ENCODE measurements at places on chromosomes 5 and 9.
A peak's percentile ranks its signal among the peaks of the same experiment; 100 is the strongest.

DNA sequence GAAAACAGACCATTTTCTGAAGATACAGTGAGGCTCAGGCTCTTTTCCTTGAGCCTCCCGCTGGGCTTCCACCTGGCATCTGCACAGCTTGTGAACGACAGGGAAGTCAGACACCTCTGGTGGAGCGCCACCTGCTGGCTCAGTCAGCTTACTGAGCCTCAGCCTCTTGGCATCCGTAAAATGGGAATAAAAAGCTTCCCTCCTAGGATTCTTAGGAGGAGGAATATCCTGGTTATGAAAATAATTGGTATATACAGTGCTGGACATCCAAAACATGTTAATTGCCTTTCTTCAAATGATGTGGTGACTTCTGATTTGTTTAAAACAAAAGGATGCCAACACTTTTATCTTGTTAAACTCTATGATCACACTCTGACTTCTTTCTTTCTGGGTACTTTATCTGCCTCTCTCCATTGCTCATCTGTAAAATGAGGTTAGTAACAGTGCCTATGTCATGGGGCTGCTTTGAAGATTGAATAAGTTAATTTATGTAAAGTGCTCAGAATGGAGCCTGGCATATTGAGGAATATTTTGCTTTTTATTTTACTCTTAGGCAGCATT lies 67.5 kb downstream of the MAMDC2 start:
- peak; percentile 77 for DNase-seq

DNA sequence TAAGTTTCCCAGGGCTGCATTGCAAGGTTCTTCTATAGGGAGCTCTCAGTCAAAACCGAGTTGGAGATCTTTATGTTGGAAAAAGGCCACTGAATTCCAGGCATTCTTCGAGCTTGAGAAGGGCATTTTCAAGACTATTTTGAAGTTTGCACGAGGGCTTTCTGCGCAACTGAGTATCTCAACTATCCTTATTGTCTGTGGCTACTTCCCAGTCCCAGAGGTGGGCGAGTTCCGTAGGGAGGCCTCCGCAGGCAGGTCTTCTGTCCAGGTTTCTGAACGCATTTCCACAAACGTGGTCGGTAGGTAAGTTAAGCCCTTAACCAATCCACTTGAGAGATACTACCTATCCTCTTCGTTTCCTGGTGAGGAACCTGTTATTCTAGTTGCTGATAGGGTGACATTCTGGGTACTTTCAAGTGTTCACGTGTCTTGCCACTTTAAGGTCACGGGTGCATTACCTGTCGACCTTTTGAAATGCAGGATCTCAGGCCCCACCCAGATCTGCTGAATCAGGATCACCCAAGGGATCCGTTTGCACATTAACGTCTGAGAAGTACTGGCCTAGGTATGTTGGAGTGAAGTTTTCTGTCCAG lies 51.4 kb upstream of the TJP2 start:
- no peak for DNase-seq

GRCh38 chr5:107359916-107360234 lies 310.9 kb downstream of the EFNA5 start:
- no peak for DNase-seq

DNA sequence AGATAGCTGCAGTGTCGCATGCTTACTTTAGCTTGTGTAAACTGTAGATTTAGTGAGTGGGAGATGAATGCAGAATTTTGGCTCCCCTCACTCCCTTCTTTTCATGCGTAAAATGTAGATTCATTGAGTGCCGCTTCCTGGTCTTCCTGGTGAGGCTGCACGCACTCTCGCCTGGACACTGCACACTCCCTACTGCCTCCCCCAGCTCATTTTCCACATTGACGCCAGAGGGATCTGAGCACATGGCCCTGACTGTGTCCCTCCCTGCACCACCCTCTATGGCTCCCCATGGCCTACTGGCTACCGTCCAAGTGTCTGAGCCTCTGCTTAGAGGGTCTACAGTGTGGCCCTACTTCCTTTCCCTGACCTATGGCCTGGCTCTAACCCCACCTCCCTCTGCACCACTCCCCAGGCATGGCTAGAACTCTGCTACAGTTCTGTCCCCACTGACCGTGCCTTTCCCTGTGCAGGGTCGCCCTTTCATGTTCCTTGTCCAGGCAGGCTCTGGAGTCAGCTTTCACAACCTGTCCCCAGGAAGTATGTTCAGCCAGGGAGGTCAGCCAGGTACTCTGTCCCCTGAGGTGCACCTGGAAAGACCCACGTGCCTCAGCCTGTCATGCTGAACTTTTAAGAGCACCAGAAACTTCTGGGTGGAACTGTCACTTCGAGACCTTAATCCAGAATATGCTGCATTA lies 160.6 kb downstream of the COL23A1 start:
- DNase-seq: no peak

DNA sequence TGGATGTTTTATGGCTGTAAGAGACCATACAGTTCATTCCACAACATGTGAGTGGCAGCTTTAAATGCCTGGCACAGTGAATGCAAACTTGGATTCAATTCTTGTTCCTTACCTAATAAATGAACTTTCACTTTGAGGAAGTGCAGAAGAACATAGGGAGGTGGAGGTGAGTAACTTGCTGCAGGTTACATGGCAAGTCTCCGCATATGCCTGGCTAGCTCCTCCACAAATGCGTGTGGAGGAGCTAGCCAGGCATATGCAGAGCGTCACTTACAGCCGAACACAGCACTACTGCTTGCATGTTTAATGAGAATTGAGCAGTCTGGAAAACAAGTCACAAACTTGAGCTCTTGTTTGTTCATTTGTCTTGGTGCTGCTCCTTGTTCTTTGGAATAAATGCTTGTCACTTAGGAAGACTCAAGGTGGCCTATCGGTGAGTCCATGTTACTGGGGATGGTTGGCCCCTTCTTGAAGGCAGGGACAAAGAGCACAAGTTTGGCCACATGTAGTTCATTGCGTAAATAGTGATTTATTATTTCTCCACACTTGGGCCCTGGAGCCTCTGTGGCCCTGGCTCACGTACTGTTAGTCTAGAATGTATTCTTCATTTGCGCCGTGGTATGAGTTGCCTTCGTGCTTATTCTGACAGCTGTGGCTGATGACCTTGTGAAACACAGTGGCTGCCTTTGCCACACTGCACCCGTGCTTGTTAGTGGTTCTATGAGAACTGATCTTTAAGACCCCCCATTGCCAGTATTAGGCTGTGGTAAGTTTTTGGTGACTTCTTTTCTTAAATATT lies 3.1 kb downstream of the ISOC1 start:
- no peak for DNase-seq

DNA sequence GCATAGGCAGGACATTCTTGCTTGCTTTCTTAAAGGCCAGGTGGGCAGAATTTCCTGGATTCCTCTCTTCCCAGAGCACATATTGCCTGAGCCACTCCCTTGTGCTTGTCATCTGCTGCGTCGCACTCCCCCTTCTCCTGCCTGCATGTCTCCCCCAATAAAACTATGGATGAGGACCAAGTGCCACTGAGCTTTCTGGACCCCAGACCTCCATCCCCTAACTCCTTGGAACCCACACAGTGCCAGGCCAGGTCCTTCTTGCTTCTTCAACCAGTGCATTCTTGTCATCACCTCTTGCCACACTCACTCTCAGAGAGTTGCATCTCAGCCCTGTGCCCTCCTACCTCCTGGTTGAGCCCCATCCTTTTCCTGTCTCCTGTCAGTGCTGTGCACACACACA lies 157.9 kb upstream of the PANK3 start:
- no peak for DNase-seq

DNA sequence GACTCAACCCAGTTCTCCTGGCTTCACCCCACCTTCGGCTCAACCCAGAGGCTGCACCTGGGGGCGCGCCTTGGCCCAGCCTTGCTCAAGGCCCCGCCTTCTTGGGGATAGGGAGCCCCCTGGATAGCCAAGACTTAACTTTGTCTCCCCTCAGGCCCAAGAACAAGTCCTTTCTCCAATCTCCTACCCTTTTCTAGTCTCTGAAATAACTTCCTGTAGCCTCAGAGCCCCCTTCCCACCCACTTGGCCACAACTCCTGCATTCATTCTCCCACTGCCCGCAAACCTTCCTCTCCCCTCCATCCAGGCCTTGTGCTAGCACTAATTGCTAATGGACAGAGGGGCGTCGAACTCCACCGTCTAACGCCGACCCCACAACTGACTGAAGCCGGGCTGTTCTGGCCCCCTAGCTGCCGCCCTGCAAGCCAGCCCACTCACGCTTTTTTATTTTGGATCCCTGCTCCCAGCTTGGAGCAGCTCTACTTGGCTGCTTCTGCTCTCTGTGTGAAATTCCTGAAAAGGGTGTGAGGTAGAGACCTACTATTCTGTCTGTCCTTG lies 579 bp upstream of the ASTN2 start:
- no peak for DNase-seq

DNA sequence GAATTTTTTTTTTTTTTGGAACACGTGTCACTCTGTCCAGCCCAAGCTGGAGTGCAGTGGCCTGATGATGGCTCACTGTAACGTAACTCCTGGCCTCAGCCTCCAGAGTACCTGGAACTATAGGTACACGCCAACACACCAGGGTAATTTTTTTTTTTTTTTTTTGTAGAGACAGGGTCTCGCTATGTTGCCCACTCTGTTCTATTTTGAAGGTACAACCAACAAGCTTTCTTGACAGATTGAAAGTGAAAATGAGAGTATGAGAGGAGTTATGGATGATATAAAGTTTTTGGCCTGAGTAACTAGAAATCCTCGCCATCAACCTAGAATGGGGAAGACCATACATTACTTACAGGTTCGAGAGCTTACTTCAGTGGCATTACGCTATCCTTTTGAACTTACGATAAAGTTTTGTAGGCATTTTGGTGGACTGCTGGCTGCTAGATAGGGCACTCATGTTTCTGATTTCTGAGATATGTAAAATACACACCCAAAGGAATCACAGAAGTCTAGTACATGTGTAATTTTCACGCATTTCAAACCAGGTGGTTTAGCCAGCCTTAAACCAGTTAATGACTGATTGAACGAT lies 806 bp upstream of the CDC42SE2 start:
- no peak for DNase-seq

- DNase-seq: no peak
These were observed 31.1 kb upstream of the SLC6A3 start for GRCh38 chr5:1476181-1476966.

GRCh38 chr5:134964359-134965270 lies 3.1 kb upstream of the CATSPER3 start:
- DNase-seq: no peak

DNA sequence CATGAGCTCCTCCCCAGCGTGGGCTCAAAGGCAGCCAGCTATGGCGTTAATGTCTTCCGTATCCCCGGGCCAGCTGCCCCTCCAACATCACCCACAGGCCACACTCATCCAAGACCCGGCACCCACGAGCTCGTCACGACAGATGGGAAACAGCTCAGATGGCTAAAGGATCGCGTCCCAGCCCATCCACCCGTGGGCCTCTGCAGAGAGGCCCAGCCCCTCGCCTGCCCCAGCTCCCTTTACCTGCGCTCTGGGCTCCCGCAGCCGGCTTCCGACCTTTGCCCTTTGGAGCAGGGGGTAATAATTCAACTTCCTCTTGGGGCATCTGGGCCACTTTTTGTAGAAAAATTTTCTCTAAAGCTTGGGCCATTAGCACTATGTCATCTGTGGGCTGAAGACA lies 16.5 kb downstream of the BRD3 start:
- no peak for DNase-seq

GRCh38 chr9:5947912-5948311 lies 57.2 kb downstream of the MLANA start:
- no peak for DNase-seq

DNA sequence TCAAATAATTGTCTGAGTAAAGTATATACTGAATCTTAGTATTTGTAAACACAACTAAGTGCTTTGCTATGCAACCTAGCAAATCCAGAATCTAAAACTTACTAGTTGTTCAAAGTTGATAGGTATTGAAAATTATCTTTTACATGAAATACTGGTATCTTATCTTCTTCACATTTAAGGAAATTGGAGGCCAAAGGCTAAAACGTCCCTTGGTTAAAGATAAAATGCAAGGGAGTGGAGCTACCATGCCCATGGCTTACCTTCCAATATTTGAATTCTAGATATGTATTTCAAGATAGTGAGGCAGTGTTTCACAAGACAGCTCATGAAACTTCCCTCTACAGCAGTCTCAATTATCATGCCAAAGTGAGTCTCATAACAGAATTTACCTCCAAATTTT lies 373.5 kb downstream of the KIAA0825 start:
- no peak for DNase-seq

DNA sequence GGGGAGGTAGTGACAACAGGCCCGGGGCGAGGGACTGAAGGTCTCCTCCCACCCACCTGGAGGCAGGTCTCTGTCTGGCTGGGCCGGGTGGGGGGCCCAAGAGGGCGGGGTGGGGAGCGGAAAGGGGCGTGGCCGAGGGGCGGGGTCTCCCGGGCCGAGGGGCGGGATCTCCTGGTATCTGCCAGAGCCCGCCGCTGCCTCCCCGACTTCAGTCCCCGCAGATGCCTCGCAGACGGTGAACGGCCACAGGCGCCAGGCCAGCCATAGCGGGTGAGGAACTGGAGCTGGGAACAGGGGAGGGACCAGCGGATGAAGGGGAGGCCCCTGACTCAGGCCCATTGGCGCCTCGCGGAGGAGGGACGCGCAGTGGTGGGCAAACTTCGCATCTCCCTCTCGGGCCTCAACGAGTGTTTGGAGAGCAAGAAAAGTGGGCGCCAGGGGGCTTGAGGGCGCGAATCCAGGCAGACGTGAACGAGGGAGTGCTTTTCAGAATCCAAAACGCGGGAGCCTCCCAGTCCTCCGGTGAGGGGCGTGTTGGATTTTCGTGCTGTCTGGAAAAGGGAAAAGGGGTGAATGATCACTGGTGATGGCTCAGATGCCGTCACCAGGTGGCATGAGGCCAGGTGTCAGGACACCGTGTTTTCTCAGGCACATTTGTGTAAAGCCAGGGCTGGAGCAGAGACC lies at the start of gene ADGRD2:
Gene ADGRD2, plus strand, starts transcription at position 211 of the 684 bp plus-strand sequence. CDS start 1,216 bp downstream, outside the sequence.
- DNase-seq: no peak

- DNase-seq: no peak
These were observed 1.9 kb upstream of the ZNF79 start for GRCh38 chr9:127422133-127422782.

DNA sequence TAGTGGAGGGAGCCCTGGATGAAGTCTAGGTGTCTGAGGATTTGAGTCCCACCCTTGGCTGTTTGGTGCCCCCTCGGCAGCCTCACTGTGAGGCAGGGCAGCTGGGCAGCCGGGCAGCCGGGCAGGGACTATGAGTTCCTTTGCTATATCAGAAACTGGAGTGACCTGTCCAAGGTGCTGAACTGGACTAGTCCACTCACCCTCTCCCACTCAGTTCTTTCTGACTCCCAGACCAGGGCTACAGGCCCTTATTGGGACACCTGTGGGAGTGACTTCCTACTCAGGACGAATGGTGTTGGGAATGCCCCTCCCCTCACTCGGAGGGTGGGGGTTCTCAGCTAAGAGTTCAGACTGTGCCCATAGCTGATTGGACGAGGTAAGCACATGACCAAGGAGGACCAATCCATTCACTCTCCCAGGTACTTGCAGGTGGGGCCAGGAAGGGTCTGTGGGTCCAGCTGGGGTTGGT lies 34.1 kb upstream of the RAPGEF1 start:
- peak; percentile 27 for DNase-seq

DNA sequence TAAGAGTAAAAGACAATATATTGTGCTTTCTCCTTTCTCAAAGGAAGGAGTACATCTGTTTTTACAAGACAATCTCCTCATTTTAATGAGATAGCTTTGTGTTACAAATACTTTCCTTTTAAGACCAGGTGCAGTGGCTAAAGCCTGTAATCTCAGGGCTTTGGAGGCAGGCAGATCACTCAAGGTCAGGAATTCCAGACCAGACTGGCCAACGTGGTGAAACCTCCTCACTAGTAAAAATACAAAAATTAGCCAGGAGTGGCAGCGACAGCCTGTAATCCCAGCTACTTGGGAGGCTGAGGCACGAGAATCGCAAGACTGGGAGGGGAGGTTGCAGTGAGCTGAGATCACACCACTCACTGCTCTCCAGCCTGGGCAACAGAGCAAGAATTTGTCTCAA lies 11.8 kb downstream of the TMEM161B start:
- no peak for DNase-seq
